ENCODE measurements at places on chromosomes 1 and 21.

DNA sequence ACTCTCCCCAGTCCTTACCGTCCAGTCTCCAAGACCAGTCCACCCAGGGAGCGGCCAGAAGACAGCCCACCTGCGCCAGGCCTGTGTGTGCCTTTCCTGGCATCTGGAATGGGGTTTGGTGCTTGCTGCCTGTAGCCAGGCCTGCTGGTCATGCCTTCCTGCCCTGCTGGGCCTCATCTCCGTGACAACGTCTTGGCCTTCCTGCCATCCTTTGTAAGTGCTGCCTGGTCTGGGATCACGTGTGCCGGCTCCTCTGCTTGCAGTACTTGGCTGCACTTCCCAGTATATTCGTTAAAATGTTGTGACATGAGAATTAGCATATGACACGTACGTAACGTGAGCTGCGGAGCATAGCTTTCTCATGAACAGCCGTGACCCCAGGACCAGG is 145.3 kb upstream of the COL6A1 start:
- DNase-seq, result no peak

- DNase-seq, result no peak
Measured at GRCh38 chr21:46543306-46543705, 61.6 kb downstream of the S100B start.

DNA sequence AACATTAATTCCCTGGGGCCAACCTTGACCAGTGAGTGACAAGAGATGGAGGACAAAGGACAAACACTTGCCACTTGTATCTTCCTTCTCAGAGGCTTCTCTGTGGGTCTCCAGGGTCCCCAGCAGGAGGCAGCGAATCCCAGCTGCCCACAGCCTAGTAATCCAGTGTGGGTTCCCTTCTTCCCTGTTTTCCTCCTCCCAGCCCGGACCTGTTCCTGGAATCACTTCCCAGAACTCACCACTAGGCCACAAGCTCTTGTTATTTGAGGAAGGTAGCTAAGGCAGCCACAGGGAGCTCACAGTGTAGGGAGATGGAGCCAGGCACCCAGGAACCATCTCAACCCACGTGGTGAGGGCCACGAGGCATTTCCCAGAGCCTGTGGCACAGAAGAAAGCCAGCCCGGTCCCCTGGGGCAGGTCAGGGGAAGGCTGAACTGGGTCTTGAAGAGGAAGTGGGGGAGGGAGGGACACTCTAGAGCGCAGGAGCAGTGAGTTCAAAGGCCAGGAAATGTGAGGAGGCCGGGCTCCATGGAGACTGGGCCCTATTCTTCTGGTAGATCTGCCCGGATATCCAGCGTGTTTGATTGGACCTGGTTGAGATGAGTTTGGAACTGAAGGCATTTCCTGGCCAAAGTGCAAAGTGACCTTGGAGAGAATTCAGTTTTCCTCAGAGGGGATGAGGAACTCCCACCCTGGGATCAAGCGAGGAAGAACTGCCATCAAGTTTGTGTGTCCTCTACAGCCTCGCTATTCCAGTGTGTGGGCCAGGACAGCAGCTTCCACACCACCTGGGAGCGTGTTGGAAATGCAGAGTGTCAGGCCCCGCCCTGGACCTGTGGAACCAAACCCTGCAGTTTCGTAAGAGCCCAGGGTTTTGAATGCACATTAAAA is 20.3 kb upstream of the C2CD2 start:
- no peak for DNase-seq

DNA sequence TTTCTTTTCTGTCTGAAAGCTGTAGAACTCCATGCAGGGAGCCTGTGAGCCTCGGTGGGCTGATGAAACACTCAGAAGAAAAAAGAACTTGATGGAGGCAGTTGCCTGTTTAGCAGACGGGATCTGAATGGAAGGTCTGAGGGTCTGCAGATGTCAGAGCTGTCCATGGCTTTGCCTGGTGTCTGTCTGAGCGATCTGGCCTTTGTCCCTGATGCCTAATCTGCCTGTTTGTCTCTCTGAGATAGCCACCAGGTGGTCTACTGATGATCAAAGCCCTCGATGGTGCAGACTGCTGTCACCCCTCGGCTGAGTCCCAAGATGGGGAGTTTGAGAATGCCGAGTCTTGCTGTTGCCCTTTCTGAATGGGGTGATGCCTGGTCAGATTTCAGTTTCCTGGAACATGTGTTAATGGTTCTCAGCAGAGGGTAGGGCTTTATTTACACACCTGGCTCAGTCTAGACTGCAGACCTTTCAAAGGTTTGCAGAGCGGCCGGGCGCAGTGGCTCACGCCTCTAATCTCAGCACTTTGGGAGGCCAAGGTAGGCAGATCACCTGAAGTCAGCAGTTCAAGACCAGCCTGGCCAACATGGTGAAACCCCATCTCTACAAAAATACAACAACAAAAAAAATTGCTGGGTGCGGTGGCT is 90.4 kb downstream of the KIF26B start:
- DNase-seq, result no peak

DNA sequence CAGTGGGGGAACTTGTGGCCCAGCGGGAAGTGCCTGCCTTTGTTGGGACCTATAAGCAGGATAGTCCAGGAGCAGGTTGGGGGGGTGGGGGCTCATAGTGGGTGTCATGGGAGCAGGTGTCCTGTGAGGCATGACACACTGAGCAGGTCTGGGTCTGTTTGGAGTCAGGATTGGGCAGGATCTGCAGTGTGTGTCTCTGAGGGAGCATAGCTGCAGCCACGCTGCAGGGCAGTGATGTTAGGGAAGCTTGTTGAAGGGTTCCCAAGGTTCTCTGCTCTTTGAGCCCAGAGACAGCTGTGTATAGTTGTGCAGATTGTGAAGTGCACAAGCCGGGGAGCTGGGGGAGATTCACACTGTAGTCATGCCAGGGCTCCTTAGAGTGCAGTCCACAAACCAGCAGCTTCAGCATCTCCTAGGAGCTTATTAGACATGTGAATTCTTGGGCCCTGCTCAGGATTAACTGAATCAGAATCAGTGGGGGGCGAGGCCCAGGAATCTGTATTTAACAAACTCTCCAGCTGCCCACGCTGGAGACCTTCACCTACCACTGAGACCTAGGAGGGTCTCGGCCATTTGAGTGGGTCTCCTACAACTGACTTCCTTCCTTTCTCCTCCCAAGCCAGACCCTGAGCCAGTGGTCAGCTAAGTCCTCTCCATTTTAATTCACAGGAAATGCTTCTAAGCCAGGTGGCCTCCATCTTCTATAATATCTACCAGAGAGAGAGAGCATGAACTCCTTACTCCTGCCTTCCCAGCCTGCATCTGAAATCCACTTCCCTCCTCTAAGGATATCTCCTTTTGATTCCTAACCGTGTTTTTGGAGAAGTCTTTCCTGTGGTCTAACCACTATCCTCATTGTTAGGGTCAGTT is 11.1 kb downstream of the INSRR start:
- no peak for DNase-seq

DNA sequence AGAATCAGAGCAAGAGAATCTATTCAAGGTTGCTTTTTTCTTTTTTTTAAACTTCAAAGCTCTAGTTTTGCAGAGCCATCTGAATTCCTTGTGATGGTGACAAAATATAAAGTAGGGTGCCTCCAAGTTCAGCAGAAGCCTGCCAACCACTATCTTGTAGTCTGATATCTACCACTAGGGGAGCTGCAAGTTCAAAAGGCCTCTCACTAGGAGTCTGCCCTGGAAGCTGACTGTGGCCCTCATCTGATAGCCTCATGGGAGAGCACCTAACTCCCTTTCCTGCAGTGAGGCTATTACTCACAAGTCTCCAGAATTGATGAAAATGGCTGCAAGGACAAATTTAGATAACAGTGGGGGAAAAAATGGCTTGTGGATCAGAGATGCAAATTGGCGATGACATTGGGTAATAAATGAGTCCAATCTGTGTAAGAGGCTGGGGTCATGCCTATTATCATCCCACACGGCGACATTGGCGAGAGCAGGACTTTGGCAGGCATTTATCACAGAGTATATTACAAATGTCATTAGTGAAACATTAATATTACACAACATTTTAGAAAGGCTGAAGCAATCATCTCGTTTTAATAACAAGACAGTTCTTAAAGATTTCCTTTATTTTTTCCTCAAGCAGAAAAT is 10.7 kb upstream of the ZP4 start:
- DNase-seq, result no peak

DNA sequence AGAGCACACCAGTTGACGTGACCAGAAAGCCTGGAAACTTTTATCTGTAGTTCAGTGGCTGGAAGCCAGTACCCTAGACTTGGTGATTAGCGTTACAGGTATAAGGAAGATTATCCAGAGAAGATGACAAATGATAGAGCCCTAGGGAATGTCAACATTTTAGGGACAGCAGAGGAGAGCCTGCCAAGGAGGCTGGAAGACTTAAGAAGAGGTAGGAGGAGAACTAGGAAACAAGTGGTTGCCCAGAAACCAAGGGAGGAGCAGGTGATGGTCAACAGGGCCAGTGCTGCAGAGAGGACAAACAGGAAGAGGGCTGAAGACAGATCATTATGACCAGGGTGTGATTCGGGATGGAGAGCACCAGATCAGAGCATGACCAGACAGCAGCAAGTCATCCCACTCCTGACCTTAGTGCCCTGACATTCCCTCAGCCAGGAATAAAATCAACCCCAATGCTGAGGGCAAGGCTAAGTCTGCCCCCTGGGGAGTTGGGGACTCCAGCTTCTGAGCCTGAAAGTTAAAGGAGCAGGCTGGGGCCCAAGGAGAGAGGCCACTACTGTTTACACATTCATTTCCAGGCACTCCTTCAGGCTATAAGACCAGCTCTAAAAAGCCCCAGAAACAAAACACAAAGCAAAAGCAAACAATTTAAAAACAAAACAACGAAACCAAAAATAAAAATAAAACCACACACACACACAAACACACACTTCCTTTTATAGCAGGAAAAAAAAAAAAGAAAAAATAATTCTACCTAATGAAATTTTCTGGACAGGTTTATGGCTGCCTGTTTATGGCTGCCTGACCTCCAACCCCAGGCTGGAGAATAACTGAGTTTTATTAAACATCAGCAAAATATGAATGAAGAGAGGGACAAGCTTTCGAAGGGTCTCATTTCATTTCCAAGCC is 48.6 kb upstream of the LRRC52 start:
- DNase-seq, result no peak

GRCh38 chr1:68963353-68963752 is 466.5 kb upstream of the DEPDC1 start:
- no peak for DNase-seq

DNA sequence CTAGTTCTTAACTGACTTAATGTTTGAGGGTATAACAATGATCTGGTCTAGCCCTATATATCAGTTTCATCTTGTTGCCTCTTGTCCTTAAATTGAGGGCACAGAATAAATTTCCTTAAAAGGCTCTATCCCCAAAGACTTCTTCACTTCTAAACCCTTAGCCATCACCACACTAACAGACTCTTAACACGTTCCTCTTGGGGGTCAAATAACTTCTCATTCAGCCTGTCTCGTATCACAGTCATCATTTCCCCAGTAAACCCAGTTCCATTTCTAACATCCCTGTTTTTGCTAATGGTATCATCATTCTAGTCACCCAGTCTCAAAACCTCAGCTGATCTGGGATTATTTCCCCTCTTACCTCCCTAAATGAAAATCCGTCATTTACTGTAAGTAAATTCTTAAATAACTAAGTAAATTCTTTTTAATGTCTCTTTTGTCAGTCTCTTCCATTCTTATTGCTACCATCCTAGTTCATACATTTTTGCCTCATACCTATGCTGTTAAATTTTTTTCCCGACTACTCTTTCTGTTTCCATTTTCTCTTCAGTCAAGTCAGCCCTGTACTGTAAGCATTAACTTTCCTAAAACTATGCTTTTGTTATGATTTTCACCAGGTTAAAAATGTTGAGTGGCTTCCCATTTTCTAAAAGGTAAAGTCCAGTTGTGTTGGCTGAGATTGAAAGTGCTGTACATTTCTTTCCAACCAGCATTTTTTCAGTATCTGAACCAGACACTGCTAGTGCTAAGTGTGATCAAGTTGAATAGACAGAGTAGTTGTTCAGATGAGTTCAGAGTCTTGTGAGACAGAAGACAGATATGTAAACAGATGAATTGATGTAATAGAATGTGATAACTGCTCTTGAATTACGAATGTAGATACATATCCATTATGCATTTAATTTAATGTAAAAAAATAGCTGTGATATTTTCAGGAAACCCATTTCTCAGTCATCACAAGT is 6.9 kb downstream of the CTTNBP2NL start:
- no peak for DNase-seq

GRCh38 chr1:240190881-240191401 is 99.3 kb downstream of the FMN2 start:
- no peak for DNase-seq

- DNase-seq, result no peak
Measured at GRCh38 chr1:237031480-237031879, 10.5 kb upstream of the RYR2 start.

- no peak for DNase-seq
Measured at GRCh38 chr1:110615548-110616130, 9.5 kb upstream of the KCNA2 start.

- no peak for DNase-seq
Measured at GRCh38 chr1:23385119-23385621, 15.5 kb upstream of the ZNF436 start.

DNA sequence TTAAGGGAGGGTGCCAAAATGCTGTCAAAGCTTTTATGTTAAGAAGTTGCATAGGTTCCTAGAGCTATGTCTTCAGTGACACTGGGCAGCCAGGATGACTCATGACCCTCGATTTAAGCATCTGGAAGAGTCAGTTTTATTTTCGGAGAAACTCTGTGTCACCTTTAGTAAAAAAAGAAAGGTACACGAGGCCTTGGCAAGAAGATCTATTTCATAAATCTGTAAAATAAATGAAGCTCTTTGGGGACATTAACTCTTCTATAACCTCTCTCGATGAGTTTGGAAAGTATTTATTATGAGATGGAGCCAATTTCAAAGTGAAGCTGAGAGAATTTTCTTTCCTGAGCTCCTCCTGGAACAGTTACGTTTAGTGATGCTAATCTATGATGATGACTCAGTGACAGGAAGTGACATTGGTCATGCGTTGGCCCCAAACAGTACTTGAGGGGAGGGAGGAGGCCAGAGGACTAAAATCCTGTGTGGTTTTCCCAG is 156.5 kb downstream of the HLX start:
- no peak for DNase-seq

GRCh38 chr1:198638441-198638840 is 399 bp upstream of the PTPRC start:
- DNase-seq, result no peak

DNA sequence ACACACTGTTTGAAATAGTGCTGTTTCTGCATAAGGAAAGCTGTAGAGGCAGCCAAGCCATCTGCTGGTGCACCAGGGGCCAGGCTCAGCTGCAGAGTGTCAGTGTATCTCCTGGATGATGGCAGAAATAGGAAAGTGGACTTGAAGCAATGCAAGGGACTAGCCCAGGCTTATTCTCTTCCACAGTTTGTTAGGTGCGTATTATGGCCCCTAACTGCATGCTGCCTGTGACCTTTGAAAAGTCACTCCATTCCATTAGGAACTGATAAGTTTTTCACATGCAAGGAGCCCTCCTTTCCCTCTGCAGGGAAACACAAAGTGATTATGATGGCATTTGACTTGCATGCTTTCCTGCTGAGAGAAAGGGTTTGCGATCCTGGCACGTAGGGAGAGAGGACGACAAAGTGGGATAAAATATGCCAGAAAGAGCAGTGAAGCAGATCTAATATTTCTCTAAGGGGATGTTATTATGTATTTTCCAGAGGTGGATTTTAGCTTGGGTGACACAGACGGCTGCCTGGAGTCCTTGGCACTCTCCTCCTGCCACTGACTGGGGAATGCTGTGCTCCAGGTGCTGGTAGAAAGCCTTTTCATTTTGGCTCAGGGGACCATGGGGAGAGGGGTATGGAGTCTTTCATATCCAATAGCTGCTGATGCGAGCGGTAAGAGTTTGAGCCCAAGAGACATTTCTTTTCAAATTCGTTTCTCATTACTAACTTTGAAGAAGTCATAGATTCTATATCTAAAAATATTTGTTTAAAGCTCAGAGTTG is 402.1 kb upstream of the B3GALT2 start:
- no peak for DNase-seq

Measured in CD8-positive, alpha-beta memory T cell (primary cell).